ENCODE measurements at places on chromosomes 12 and 14.

GRCh38 chr12:122867691-122868461 is 28.0 kb downstream of the VPS37B start:
- DNase-seq = no peak

DNA sequence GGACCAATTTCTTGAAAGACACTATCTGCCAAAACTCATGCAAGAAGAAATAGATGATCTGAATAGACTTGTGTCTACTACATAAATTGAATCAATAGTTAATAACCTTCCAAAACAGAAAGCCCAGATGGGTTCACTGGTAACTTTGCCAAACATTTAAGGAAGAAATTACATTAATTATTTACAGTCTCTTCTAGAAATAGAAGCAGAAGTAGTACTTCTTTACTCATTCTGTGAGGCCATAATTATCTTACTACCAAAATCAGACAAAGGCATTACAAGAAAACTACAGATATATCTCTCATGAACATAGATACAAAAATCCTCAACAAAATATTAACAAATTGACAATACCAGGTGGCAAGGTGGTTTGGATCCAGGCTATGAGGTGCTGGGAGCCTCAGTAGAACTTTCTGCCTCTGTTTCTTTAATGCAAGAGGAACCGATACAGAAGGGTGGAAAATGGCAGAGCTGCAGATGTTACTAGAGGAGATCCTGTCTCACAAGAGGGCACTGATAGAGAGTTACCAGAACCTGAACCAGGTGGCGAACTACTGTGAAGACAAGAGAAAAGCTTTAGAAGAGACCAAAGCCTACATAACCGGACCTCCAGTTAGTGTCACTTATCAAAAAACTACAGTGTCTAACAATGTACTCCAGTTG is 33.7 kb upstream of the KTN1 start:
- DNase-seq = no peak

DNA sequence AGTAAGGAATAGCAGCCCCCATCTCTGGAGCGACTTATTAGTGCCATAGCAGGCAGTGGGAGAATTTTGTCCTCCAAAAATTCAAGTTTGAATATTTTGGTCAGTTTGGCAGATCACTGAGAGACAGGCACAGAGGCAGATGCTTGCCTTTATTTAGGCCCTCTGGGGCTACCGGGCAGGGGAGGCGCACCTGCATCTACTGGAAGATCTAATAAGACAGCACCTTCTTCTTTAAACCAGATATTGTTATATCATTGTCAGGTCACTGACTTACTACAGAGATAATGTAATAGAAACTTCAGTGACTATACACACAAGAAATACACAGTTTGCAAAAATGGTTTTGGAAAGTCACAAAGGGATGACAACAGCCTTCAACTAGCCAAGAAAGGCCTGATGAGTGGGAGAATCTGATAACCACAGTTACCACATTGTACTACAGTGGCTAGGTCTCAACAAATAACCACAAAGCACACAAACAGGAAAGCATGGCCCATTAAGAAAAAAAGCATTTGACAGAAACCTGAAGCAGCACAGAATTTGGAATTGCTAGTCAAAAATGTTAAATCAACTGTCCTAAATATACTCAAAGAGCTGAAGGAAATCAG is 56.8 kb downstream of the CDK17 start:
- DNase-seq = no peak

- no peak for DNase-seq
Measured at GRCh38 chr14:31902002-31902401, 175.1 kb upstream of the ARHGAP5 start.

DNA sequence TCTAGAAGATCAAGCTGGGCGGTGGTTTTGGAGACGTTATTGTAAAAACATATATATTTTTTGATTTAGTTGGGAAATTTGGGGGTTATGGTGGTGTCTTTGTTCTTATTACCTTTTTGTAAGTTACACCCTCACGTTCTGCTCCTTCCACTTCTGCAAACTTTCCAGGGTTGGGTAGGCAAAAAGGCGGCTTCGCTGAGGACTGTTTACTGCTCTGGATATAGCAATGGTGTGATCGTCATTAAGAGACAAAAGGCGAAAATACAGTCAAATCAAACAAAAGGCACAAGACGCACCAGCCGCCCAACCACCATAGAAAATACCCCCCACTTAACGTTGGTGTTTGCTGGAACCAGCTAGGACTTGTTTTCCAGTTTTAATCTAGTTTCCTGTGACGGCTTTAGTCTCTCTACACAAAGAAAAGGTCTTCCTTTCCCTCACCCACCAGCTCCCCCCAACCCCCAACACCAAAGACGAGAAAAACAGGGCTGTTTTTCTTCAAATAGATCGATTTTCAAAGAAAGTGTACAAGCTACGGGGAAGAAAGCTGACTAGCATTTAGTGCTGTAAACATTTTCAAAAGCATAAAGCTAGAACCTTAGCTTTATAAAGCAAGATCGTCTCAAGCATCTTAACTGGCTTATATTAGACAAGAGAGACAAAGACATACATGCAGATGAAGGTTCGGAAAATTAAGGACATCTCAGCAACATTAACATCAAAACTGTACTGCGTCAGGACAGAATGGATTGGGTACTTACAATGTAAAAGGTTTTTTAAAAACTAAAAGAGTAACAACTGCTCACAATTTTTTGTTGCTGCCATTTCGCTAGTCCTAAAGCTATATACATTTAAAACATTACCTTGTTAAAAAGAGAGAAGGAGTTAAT is 2.0 kb upstream of the SETD1B start:
- no peak for DNase-seq

DNA sequence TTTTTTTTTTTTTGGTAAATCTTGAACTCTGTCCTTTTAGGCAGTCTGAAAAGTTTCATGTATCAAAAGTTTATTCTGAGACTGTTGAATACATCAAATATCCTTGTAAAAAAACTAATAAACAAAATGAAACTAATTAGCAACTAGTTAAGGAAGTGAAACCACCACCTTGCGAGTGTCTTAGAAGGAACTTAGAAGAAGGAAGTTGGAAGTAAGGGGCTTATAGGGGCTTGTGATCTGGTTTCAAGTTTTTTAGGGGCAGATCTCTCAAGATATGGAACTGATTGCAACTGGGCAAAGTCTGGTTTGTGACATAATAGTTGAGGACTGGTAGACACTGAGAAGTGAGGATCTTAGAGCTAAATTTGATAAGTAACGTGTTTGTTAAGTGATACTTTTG is 748.8 kb downstream of the C12orf50 start:
- no peak for DNase-seq

DNA sequence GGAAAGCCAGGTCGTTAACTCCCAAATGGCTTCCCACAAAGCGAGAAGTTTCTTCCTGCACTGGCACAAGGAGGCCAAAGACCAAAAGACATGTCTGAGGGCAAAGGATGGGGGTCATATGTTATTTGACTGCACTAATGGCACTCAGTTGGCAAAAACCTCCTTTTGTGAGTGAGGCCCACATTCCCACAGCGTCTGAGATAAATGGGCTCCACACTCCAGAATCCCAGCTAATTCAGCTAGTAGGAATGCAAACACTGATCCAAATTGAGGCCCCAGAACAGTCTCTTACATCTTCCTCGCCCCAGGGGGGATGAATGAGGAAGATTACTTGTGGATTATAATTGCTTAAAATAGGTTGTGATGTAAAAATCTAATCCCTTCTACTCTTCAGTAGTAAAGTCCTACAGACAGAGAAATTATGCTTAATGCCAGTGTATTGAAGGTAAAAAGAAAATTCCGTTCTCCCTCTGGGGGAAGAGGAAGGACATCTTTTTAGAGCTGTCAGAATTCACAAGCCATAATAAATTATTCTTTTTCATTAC is 86.4 kb upstream of the PIWIL1 start:
- no peak for DNase-seq

DNA sequence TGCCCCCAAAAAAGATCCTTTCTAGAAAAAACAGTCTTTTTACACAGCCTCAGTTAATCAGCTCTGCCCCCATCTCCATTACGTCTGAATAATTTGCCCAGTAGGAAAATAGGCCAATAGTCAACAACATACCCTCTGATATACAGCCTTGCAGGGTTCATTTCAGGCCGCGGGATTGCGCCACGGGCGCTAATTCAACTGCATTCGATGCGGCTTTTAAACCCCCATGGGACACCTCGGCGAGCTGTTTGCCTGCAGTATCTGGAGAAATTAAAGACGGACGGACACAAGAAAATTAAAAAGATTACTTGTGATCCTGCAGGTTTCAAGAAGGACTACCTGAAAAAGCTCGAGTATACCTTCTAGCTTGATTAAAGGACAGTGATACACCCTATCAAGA is 36.1 kb downstream of the ERP29 start:
- no peak for DNase-seq

GRCh38 chr12:30268041-30268440 is 427.6 kb downstream of the IPO8 start:
- DNase-seq = no peak

DNA sequence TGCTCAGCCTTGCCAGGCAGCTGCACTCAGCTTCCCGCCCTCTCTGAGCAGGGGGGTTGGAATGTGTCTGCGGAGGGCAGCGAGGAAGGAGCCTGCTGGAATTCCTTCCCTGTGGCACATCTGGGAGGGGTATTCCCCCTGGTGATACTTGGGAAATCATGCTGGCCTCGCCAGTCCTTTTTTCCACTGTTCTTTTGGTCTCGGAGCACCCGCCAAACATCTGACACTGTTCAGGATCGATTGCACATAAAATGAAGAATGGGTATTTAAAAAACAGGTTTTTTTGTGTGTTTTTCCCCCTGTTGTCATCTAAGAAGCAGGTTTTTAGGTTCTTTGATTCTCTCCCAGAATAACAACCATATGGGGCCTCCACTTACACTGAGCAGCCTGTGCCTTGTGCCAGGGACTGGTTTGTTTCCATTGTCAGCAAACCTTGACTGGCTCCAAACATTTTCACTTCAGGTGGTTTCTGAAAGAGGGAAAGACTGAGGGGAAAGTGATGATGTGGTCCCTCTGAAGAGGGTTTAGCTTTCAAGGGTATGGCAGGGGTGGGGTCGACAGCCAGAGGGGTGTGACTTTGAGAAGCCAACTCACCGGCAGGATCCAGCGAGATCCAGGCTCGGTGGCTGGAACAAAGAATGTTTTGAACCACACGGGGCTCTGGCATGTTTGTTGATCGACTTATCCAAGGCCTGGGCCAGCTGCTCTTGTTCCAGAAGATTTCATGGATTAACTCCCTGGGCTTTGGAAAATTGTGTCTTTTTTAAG is 215.1 kb downstream of the CACNA1C start:
- no peak for DNase-seq

DNA sequence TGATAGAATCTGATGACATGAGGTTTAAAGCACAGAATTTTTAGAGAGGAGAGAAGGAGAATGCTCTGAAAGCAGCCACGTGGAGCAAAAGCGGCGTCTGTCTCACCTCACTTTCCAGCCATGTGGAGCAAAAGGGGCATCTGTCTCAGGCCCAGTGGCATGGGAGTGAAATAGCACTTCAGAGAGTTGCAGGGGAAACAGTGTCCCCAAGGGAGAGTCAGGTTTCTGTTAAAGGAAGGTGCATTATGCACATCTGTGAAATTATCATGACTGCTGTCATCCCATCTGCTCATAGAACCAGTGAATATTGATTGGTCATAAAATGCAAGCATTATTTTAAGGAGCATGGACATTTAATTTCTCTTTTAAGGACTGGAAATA is 124.0 kb downstream of the BICD1 start:
- DNase-seq = no peak

GRCh38 chr12:58915634-58916033 is 4.7 kb downstream of the LRIG3 start:
- no peak for DNase-seq

GRCh38 chr14:89723930-89724627 is 230.5 kb downstream of the EFCAB11 start:
- DNase-seq = no peak

DNA sequence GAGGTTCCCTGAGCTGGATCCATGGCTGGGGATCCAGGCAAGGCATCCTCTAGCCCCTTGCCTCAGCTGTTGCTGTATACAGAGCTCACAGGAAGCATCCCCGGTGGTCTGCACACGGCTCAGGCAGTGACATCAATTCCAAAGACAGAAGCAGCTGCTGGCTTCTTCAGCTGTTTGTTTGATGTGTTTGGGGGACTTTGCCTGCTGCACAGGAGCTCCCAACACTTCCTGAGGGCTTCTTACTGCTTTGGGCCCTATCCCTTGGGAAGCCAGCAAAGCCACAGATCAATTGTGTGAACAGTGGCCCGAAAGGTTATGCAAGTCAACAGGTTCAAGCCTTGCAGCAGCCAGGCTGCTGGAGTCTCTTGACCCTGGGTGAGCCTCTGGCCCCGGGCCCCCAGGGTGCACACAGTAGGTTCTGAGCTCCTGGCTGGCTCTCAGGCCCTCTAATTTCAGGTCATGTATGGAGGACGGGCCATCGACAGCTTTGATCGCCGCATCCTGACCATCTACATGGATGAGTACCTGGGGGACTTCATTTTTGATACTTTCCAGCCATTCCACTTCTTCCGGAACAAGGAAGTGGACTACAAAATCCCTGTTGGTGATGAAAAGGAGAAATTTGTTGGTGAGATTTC is 42.6 kb downstream of the CCDC92 start:
- no peak for DNase-seq

Data from stimulated activated CD4-positive, alpha-beta T cell treated with anti-CD3 and anti-CD28 coated beads, Interleukin-12 subunit alpha, Interleukin-12 subunit beta, amount 100 ng/mL, for 48 hours (primary cell).